ENCODE measurements at places on chromosomes 13 and 19.

GRCh38 chr19:32357720-32358119 lies 12.3 kb downstream of the ZNF507 start:
- no peak for DNase-seq

- DNase-seq, result no peak
These were observed 7.3 kb downstream of the PIAS4 start for GRCh38 chr19:4014541-4015491.

DNA sequence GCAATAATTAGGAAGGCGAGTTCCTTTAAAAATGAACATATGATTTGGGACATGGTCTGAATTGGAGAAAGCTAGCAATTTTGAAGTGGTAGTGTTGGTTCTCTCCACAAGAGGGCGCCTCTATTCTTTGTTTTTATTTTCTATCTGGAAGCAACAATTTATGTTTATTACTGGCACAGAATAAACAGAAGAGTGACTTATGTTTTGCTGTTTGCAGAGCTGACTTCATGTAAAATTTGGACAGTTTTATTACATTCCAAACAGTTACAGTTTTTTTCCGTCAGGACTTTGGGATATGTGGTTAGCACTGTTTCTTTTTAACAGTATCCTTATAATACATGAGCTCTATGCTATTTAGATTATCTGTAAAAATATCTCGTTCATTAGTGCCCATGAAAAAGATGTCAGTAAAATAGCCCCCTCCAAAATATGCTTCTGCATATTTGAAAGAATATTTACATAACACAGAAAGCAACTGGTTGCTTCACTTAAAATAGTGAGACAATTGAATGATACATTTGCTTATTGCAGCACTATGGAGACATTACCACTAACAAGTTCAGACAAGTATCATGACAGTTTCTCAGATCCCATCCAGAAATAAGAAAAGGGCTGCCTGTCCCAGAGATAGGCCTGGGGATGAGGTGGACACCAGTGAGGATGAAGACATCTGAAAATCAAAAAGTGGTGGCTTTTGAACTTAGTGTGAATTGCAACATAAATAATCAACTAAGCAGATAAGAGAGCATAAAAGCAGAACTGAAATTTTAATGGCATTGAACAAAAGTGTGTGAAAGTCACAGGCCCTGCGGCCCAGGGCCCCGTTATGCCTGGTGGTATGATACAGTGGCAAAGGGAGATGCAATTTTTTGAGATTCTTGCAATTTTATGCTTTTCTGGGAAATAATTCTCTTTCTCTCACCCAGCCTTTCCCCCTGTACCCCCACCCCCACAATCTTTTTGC lies 32.3 kb upstream of the FGF9 start:
- DNase-seq, result peak; percentile 30

GRCh38 chr19:2345076-2345475 lies 15.0 kb upstream of the TMPRSS9 start:
- DNase-seq, result no peak

DNA sequence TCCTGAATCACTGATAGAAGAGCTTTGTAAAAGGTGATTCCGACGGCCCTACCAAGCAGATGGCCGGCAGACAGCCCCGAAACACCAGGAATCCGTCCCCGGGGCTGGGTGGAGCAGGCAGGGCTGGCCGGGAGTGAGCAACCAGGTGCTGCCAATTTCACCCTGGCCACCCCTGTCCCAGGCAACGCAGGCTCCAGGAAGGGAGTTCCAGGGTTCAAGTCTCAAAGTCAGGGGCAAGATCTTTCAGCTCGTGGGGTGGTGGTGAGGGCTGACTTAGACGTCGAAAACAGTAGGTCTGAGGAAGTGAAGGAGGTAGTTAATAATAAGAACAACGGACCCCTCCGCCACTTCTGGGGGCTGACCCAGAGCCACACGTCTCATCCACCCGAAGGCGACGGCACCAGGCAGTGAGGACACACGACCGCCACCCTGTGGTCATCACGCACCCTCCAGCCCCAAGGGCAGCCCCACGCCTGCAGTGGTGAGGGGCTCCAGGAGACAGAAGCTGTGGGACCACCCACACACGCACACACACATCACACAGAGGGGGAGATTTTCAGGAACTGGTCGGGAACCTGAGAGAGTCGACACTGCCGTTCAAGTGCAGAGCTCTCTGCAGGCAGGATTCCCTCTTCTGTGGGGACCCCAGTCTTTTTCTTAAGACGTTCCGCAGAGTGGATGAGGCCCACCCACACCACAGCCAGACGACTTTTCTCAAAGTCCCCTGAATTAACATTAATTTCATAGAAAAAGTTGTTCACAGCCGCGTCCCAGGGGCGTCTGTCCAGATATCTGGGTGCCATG lies 67.2 kb downstream of the SPACA7 start:
- peak; percentile 49 for DNase-seq
